ENCODE measurements at places on chromosomes 16 and 17.

DNA sequence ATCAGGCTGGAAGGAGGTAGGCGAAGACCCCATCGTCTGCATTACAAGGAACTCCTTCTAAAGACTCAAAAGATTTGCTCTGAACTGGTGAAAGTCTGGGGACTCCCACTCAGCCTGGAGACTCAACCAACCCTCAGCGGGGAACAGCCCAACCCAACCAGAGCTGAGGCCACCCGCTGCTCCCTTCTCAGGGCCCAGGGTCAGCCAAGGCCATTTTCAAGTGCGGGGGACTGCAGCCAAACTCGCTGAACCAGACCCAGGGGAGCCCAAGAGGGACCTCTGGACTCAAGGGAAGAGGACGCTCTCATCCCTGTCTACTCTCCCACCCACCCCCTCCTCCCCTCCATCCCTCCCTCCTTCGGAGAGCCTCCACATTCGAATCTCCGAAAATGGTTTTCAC is 24.1 kb downstream of the XYLT1 start:
- no peak for DNase-seq

DNA sequence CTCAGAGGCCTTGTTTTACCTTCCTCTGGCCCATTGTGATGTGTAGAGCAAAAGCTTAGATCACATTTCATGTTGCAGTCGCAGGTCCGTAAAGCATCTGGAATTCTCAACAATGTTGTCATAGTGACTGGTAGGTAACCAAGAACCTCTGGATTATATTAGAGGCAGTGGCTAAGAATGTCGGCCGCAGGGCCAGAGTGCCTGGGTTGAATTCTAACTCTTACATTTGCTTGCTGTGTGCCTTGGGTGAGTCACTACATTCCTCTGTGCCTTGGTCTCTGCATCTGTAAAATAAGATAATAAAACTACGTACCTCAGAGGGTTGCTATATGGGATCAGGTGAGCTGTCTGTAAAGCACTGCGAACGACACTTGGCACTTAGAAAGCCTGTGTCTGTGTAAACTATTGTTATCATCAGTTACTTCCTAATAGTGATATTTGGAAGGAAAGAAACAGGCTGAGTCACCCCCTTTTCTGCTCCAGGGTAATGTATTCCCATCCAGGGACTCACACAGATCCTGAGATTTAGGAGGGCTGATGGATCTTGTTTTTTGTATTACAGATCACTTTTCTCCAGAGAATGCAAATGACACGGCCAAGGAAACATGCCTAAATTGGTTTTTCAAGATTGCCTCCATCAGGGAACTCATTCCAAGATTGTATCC is 52.2 kb downstream of the VPS35L start:
- DNase-seq: peak; percentile 63

GRCh38 chr17:65668211-65668610 is 106.8 kb upstream of the AXIN2 start:
- no peak for DNase-seq

DNA sequence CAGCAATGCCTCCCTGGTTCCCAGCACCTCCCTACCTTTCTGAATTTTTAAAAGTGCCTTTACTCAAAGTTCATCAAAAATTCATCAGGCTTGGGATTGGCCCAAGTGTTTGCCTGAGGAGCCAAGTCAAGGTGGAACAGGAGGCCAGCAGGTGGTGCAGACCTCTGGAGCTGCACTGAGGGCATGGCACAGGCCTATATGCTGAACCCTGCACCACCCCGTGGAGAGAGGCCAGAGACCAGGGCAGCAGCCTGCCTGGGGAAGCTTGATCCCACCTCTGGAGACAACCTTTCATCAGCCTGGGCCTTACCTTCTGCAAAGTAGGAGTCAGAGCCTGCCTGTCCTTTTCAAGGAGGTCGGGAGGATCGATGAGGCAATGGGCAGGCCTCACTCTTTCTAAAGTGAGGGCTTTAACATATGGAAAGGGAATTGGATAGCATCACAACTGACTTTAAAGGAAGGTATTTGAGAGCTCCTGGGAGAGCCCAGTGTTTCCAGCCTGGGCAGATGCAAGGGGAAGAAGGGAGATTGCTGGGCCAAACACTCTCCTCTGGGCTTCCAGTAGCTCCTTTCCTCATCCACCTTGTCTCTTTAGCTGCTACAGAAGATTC is 31.8 kb upstream of the TMEM132E start:
- no peak for DNase-seq

DNA sequence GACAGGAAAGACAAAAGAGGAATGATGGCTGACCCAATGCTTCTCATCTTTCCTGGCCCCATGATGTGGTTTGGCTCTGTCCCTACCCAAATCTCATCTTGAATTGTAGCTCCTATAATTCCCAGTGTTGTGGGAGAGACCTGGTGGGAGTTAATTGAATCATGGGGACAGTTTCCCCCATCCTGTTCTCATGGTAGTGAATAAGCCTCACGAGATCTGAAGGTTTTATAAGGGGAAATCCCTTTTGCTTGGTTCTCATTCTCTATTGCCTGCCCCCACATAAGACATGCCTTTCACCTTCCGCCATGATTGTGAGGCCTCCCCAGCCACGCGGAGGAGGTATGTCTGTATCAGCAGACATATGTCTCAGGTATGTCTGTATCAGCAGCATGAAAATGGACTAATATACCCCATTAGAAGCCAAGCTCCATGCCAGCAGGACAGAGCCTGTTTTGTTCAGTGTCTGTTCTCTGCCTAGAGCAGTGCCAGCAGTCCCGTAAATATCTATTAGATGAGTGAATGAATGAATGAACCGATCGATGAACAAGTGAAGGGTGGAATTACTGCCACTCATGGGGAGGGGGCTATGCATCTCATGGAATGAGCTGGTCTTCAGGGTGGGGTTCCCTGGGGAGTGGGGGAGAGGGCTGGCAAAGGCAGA is 304.4 kb downstream of the SOX9 start:
- DNase-seq: no peak

DNA sequence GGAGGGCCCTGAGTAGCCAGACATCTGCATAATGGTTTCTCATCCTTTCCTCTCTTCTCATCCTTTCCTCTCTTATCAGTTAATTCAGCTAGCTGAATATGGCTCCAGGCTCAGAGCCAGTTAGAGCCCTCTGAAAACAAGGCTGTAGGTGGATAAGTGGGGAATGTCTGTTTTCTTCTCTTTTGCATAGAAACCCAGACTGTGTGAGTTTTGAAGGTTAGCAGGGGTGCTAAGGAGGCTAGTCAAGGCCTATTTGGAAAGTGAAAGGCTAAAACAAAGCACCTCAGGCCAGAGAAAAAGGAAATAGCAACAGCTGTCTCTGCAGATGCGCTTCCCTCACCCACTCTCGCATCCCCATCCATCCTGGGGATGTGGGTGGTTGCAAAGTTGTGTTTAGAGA is 420.9 kb downstream of the SHISA9 start:
- no peak for DNase-seq

DNA sequence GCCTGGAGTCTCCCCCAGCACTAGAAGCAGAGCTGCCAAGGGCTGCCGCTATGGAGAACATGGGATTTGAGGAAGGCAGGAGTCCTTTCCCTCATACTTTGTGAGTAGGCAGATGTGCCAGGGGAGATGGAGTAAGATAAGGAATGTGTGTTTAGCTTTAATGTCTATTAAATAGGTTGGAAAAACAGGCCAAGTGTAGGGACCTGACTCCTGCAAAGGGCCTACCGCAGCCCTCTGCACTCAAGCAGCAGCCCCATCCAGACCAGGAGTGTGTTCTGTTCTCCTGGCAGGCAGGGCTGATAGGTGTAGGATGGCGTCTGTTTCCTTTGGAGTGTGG is 1.8 kb upstream of the MIF4GD start:
- DNase-seq: no peak

DNA sequence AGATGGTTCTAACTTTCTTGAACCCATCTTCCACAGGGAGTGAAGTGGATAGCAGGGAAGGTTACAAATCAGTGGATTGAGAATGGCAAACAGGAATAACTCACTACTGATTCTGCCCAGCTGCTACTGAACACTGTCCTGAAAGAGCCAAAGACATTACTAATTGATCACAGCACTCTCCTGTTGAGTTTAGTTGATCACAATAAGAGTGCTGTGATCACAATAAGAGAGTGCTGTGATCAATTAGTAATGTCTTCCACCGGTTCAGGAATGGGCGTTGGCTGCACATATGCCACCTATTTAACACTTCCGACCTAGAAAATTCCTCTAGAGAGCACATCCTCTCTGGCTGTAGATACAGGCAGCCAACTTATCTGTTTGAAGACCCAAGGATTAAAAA is 11.4 kb downstream of the CFAP97D1 start:
- DNase-seq: peak; percentile 62

GRCh38 chr16:75372236-75372856 is 61.0 kb downstream of the CFDP1 start:
- DNase-seq: peak; percentile 64

DNA sequence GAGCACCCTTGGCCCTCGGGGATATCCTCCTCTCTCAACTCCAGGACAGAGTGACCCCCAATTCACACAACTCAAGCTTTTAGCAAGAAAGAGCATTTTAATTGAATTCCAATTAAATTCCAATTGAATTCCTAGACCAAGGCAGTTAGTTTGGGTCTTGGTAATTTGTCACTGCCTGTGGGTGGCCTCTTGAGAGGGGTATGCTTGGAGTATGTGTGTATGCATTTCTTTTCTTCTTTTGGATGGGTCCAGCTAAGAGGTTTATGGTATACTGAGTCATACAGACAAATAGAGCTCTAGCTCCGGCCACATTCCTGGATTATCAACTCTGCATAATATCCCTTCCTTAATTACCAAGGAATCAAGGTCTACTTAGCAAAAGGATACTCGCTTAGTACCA is 136.7 kb downstream of the PCTP start:
- no peak for DNase-seq

DNA sequence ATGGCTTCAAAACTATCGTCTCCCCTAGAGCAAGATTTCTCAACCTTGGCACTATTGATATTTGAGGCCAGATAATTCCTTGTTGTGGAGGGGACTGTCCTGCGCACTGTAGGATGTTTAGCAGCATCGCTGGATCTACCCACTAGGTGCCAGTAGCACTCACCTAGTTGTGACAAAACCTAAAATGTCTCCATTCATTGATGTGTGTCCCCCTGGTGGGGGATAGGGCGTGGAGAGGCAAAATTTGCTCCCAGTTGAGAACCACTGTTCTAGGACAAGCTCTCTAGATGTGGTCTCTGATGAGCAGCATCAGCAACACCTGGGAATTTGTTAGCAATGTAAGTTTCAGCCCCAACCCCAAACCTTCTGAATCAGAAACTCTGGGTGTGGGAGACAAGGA is 259.0 kb downstream of the XYLT1 start:
- DNase-seq: no peak

- DNase-seq: peak; percentile 29
Observed at GRCh38 chr17:68326681-68327080, 35.4 kb downstream of the ARSG start.

DNA sequence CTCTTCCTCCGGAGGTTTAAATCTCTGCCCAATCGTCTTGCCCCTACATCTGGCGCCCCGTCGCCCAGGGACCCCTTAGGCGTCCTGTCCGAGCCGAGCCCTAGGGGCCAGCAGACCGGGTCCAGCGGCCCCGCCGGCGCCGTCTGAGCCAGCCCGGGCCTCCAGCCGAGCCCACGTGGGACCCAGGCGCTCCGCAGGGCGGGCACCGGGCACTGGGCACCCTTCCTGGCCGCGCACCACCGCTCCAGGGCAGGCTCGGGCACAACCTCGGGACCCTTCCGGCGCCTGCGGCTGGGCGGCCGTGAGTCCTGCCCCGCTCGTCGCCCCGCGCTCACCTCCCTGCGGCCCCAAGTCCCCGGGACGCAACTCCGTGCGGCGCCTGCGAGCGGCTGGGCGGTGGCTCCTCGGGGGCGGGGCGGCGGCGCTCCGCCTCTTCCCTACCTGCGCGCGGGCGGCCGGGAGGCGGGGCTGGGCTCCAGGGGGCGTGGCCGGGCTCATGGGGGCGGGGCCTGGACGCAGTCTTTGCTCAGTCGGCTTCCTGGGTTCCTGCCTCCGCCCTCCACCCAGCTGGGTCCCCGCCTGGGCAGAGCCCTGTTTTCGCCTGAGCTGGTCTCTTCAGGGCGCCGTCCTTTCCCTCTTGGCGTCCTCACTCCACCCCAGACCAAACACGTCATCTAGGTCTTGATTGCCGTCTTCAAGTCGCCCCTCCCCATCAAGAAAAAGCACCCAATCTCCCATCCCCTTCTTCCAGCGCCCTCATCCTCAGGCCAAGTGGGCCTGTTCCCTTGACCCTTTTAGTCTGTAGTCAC is at the start of gene RHBDF2:
RHBDF2 (minus strand) TSS at position 406 of the 809 bp plus-strand sequence. CDS start 19,899 bp downstream, outside the sequence.
- peak; percentile 79 for DNase-seq

DNA sequence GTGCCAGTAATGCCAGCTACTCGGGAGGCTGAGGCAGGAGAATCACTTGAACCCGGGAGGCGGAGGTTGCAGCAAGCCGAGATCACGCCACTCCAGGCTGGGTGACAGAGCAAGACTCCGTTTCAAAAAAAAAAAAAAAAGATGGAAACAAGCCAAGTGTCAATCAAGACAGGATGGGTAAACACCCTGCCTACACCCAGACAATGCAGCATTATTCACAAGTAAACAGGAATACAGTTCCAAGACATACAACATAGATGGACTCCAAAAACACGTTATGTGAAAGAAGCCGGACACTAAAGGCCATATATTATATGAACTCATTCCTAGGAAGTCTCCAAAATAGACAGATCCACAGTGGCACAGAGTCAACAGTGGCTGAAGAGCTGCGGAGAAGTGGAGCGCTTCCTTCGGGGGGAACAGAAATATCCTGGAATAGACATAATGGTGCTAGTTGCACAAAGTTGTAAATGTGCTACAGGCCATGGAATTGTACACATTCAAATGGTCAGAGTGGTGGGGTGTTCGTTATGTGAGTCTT is 33.9 kb downstream of the ANKRD11 start:
- no peak for DNase-seq

GRCh38 chr17:83196366-83196765 is 117.0 kb downstream of the METRNL start:
- no peak for DNase-seq
